ENCODE measurements at places on chromosomes 1 and 21.

- no peak for DNase-seq
Observed at GRCh38 chr1:248054671-248055070, 8.0 kb downstream of the OR2L3 start.

- DNase-seq: no peak
Observed at GRCh38 chr1:94014635-94015488, 105.6 kb upstream of the GCLM start.

- DNase-seq: peak; percentile 63
Observed at GRCh38 chr1:54070171-54070837, 16.9 kb downstream of the TCEANC2 start.

GRCh38 chr1:231817801-231818200, 191.2 kb downstream of the DISC1 start:
- no peak for DNase-seq

- DNase-seq: no peak
Observed at GRCh38 chr1:85554630-85555327, 25.8 kb upstream of the CCN1 start.

GRCh38 chr1:84582802-84583587, 8.8 kb upstream of the CTBS start:
- no peak for DNase-seq

DNA sequence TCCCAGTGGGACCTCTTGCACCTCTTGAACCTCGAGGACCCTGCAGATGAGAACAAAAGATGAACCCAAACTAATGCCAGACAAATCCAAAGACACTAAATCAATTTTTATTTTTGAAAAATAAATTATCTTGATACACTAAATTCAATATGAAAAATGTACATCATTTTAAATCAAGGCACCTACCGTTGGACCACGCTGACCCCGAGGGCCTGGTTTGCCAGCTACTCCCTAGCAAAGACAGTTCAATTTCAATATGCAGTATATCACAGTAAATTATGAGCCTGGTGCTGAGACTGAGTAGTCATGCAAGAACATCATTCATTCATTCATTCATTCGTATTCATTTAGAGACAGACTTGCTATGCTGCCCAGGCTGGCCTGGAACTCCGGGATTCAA, 129.4 kb downstream of the COL11A1 start:
- DNase-seq: no peak
